ENCODE measurements at places on chromosomes 1 and 21. TPM values are rescaled to one million over a fixed set of nuclear protein-coding genes. Genes with fewer than 3 reads are reported as not detected.

The MX2 gene
- 0.42 TPM for total RNA-seq

The E2F2 gene
- total RNA-seq = 3.9 TPM

The GPR52 gene
- total RNA-seq = 1.0 TPM

The RGS8 gene
- not detected for total RNA-seq

DNA sequence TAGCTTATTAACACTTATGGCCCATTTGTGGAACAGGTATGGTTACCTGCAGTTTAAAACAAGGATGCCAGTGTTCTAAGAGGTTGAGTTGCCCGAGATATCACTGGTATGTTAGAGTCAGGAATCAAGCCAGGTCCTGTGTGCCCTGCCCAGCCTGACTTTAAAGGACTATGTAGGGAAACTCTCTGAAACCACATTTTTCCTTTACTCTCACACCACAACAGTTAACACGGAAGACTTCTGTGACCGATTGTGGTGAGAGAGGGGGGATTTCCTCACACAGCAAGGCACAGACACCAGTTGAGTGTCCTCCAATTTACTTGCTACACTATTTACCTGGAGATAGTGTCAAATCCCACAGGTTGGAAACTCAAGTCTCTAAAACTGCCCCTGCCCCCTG is 47.8 kb downstream of the UCK2 start:
- no peak for DNase-seq

The NT5C1A gene
- total RNA-seq = not detected

- no peak for DNase-seq
Observed at GRCh38 chr1:65769636-65770035, 23.1 kb upstream of the PDE4B start.

- DNase-seq = no peak
Observed at GRCh38 chr1:185249563-185249962, 67.5 kb downstream of the IVNS1ABP start.

GRCh38 chr1:24410750-24411149 is 2.8 kb downstream of the STPG1 start:
- DNase-seq = no peak

- DNase-seq = no peak
Observed at GRCh38 chr1:84000196-84000885, 1.4 kb upstream of the TTLL7 start.

The LYPD8 gene
- not detected for total RNA-seq

- DNase-seq = no peak
Observed at GRCh38 chr1:109184687-109185086, 29.0 kb upstream of the SARS1 start.

DNA sequence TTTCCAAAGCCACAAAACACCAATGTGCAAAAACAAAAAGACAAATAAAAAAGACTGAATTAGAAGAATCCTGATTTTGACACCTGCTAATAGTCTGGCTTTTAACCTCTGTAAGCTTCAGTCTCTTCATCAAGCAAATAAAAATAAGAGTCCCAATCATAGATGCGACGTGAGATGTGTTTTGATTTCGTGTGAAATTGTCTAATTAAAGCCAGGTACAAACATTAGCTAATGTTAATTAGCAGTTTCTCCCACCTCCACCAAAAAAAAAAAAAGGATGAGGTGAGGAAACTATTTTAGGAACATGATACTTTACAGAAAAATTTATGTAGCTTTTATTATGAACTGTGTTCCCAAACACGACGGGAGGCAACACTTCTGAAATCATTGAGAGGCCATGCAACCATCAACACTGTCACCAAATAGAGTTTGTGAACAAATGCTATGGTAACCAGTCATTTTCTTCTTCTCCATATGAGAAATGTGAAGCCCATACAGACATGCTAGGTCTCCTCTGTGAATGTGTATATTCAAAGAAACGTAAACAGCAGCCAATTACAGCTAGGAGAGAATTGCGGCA is 6.7 kb upstream of the EVI5 start:
- no peak for DNase-seq

The PLCH2 gene
- total RNA-seq = not detected

DNA sequence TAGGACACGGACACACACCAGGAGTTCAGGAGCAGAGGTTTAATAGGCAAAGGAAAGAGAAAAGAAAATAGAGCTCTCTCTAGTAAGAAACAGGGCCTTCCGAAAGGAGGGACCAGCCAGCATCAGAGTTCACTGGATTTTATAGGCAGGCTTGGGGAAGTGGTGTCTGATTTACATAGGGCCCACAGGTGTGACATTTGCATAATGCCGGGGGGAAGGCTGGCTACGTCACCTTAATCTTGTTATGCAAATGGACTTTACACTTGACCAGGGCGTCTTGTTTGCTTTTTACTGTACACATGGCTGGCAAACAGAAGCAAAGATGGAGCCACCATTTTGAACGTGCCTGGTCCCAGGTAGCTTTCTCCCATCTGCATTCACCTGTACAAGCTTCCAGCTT is at the start of gene OR14A16:
TSS of gene OR14A16 (minus strand) at position 97 of the 400 bp plus-strand sequence. CDS start 8,390 bp downstream, outside the sequence.
- no peak for DNase-seq

The LMX1A gene
- total RNA-seq = not detected

DNA sequence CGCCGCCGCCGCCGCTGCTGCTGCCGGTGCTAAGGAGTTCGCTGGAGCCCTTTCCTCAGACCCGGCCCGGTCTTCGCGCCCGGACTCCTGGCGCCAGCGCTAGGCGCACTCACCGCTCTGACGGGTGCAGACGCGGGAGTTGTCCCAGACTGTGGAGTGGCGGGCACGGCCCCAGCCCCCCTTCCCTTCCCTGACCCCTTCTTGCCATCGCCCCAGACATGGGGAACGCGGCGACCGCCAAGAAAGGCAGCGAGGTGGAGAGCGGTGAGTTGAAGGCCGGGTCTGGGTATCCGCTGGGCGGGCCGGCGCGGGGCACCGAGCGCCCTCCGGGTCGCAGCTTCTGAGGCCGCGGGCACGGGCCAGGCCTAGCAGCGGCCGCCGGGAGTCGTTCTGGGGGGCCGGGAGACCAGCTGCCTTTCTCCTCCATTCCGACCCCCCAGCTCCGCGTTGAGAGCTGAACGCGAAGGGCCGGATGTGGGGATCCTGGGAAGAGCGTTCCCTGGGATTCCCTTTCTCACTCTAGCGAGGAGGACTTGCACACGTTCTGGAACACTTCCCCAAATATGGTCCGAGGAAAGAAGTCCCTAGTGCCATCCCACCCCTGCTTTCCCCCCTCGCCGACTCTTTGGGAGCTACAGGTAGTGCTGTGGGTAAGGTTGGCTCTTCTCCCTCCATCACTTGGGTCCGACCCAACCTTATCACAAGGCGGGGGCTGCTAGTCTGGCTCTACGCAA is 65.8 kb upstream of the PRKACB start:
- DNase-seq = no peak
